ENCODE measurements at places on chromosomes 7 and 10. TPM values are rescaled to one million over a fixed set of nuclear protein-coding genes. Genes with fewer than 3 reads are reported as not detected.

DNA sequence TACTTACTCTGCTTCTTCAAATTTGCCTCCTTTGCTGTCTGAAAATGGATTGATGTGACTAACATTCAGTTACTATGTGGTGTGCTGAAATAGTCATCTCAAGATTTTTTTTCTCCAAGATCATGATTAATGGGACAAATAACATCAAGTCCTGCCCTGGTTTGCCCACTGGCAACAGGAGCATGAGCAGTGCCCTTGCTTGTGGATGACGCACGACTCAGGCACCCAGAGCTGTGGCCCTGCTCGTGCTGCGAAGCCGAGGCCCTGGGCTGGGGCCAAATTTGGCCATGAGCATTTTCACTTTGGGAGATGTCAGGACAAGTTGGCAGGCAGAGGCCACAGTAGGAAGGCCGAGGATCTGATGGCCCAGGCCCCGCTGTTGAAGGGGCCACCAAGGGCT is 239.8 kb upstream of the IGFBP3 start:
- no peak for DNase-seq

- no peak for DNase-seq
These were observed 426.4 kb upstream of the MTPN start for GRCh38 chr7:136403591-136403990.

DNA sequence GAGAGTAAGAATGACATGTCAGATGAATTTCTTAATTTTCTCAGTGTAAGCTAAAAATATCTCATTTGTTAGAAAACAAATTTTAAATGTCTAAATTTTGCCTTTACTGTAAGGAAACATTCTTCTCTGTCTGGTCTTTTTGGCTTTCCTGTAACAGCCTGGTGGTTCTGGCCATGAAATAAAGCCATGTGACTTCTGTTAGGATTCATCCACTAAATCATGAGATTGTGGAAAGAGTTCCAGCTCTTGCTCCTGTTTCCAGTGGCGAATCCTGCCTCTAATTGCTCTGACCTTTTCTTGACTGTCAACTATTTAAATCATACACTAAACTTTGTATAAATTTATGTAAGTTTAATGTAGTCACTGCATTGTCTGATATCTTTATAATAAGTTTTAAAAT is 398.5 kb upstream of the AKR1E2 start:
- no peak for DNase-seq

- no peak for DNase-seq
These were observed 247.7 kb upstream of the ZMIZ1 start for GRCh38 chr10:78821052-78821451.

DNA sequence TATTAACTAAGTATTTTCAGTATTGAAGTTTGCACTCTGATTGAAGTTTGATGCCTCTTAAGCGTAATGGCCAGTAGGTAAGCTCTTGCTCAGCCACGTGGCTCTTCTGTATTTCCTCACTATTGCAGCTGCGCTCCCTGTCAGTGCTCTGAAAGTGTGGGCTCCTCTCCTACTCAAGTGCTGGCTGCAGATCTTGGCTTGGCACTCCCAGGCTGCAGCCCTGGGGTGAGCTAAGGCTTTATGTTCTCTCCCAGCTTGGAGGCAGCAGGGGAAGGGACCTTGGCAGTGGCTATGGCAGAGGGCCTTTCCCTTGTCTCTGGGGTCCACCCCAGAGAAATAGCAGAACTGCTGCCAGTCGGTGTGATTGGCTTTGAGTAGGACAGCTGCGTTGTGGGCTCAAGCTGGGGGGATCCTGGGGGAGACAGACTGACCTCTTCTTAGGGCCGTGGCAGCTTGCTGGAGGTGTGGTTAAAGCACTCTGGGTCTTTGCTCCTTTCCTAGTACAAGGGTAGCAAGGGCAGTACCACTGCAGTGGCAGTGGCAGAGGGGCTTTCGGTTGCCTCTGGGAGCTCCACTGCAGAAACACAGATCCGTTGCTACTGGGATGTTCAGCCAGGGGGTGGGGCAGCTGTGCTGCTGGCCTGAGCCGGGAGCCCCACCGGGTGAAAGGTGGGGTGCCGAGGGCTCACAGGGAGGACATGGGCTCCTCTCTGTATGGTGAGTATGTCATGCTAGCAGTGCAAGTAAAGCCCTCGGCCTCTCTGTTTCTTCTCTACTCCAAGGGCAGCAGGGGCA is 100.5 kb downstream of the GLCCI1 start:
- DNase-seq, result no peak

DNA sequence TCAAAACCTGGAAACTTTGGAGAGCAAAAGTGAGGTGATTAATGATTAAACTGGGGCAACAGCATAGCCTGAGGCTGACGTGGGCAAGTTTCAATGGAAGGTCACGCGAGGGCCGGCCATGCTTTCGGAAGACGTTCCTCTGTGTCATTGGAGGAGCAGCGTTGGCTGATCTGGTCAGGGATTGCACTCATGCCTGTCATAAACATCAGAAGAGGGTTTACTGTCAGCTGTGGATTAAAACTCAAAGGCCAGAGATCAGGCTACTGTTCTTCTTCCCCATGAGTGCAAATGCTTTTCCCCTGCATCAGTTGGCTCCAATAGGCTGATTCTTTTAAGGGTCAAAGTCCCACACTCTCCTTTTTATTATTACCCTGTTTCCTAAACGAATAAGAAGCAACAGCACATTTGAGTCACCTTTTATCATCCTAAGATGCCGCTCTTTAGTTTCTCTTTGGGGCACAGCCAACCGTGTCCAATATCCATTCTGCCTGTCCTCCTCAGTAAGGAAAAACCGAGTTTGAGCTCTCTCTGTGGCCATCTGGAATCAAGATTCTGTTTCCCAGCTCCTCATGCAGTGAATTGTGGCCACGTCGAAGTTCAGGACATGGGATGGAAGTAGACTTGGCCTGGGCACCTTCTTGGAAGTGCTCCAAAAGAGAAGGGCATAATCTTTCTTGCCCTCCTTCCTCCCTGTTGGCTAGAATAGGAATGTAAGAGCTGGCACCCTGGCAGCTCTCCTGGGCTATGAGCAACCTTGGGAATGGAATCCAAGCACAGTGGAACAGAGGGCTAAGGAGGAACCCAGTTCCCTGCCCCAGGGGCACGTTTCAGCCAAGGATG is 62.5 kb upstream of the INSIG1 start:
- DNase-seq, result no peak

- no peak for DNase-seq
These were observed 46.3 kb upstream of the FGFR2 start for GRCh38 chr10:121644501-121644900.

Gene SSBP1
- total RNA-seq, result 83.8 TPM

Gene CCAR1
- total RNA-seq, result 51.3 TPM

Gene SFXN3
- 54.6 TPM for total RNA-seq

Gene GRM8
- 0.68 TPM for total RNA-seq

Gene ZNF488
- total RNA-seq, result 0.80 TPM

Gene ATOH7
- total RNA-seq, result 0.27 TPM

Gene GPR15LG
- 262 TPM for total RNA-seq

Data from transverse colon (tissue), 4 donors.